Stimulated activated CD8-positive, alpha-beta memory T cell treated with anti-CD3 and anti-CD28 coated beads, Interleukin-15, amount 100 ng/mL, for 4 hours (primary cell): ENCODE measurements at places on chromosomes 3 and 15.

GRCh38 chr3:73765878-73766545 lies 141.3 kb upstream of the PDZRN3 start:
- no peak for DNase-seq

DNA sequence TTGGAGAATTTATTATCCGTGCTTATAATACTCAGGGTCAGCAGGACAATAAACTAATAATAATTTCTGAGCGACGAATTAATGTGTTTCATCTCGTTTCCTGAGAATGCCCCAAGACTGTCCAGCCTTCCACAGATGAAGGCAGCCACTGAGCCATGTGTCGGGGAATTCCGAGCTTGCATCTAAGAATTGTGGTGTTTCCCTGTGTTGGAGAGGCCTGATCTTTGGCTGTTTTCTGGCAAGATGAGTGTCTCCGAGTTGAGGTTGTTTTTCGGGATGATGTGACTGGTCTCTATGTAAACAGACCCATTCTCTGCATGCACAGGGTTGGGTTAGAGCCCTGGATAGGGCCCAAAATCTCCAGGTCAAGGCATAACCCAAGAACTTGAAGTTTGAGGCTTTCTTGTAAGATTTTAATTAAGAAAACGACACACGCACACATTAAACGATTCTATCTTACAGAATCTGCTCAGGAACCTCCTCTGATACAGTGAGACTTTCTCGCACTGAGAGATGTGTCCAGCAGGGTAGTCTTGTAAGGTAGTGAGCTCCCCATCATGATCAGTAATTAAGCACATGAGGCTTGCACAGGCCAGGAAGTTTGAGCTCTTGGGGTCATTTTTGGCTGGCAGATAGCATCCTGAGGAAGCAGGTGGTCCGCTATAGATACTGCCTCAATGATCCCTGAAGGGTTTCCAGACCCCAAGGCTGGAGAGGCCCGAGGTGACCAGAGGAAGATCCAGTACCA lies 14.4 kb downstream of the FGD5 start:
- DNase-seq, result no peak

GRCh38 chr15:72368325-72368724 lies 7.5 kb downstream of the HEXA start:
- no peak for DNase-seq

DNA sequence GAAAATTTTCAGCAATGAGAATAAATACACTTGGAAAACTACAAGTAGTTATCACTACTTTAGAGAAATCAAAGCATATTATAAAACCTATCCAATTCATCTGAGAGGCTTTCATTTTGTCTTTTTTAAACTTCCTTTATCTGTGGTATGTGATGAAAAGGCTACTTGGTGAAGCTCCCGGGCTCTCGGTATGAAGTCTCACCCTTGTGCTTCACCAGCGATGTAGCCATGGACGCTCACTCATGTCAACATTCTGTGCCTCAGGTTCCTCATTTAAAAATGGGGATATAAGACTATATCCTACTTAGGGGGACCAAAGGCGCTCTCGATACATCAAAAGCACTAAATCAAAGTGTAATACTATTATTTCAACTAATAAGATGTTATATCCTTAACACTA lies 14.9 kb downstream of the SATB1 start:
- no peak for DNase-seq

DNA sequence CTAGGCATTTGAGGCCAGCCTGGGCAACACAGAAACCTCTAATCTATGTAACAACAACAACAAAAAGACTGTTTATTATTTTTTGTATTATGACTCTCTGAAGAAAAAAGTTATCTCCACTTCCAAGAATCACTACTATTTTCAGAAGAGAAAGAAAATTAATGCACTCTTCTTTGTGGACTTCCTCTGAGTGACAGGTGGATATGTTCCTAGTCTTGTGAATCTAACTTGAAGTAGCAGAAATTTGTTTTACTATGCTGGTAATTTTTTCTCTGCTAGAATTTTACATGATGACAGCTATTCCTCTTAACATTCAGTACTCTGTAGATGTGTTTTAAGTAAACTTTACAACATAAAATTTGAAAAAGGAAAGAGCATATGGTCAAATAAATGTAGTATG lies 16.7 kb downstream of the DYNC1LI1 start:
- no peak for DNase-seq

GRCh38 chr3:43523454-43524053 lies 98.3 kb downstream of the ANO10 start:
- DNase-seq, result no peak

DNA sequence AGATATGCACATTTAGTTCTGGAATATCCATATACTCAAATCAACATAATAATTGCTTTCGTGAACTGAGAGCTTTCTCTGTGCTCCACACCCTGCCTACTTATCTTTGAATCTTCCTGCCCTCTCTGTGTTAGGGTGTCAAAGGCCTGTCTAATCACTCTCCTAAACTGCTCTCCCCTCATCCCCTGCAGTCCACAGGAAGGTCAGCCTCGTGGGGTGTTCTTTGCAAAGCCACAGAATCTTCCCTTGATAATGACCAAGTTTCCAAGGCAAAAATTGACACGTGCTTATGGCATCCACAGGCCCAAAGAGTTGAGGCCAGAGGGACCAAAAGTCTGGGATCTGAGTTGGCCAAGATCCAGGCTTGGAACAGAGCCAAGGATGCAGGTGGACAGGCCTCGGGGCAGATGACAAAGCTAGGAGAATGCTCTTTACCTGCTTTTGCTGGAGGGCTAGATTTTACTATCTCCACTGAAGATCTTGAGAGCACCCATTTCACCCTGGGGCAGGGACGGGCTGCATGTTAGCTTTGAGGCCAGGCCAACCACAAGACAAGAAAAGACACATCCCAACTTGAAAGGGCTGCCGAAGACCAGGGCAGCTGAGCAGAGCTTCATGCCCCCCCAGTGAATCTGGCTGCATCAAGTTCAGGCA lies 20.4 kb downstream of the BHLHE40 start:
- no peak for DNase-seq

- DNase-seq, result no peak
These were observed 26.0 kb downstream of the DCBLD2 start for GRCh38 chr3:98875535-98875934.

DNA sequence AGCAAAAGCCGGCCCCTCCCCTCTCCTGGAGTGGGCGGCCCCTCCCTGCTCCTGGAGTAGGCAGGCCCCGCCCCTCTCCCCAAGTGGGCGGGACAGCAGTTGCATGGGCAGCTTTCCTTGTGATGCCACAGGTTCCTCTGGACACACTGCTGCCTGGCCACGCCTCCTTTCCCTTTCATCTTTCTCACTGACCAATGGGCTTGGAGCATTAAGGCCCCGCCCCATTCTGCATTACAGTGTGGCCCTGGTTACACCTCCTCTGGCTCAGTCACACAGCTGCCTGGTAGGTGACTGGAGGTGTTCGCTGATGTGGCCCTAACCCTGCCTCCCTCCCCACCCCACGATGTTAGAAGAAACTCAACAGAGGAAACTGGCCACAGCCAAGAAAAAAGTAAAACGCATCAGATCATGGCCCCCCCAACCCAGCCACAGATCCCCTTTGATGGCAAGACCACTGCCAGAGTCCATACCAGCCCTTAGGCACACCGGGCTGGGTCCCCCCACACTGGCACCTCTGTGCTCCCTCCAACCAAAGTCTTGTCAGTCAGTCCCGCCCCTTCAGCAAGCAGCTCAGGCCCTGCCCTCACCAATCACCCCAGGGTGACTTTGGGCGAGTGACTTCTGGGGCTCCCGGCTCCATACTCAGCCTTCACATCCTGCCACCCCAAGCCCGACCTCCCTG lies 84.3 kb downstream of the ADAMTS7 start:
- no peak for DNase-seq

- peak; percentile 37 for DNase-seq
These were observed 89.4 kb downstream of the LINGO1 start for GRCh38 chr15:77543159-77543882.

DNA sequence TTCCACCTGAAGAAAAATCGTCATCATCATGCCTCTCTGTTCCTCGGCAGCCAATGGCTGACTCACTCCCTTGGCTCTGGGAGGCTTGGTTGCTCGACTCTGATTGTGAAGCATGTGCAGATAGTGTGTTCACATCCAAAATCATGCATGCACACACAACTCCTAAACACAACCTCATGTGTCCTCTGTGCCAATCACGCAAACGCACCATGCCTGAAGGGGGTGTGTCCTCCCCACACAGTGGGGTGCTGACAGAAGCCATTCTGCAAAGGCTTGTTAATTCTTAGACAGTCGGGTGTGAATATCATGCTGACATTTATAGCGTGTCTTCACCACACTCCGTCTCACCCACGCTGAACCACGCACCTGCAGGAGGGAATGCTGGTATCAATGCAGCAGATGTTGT lies 11.4 kb upstream of the CCDC174 start:
- DNase-seq, result no peak

- DNase-seq, result no peak
These were observed 150.2 kb downstream of the TP63 start for GRCh38 chr3:189781415-189781814.

DNA sequence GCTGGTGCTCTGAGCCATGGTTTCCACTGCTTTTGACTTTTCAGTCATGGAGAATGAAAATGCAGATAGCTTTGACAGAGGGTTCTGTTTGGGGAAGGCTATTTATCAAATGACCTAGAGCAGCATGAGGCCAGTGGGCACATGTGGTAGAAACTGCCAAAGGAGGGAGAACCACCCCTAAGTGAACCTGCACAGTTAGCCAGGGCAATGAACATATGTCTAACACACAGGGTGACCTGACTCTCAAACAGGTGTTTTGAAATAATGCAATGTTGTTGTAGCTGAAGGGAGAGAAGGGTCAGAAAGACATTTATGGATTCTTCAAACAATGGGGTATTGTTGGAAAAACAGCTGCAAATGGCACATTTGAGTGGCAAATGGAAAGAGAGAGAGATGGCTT lies 174.4 kb upstream of the FAM3D start:
- no peak for DNase-seq

- DNase-seq, result no peak
These were observed 60.3 kb upstream of the SMAD6 start for GRCh38 chr15:66641485-66642315.

DNA sequence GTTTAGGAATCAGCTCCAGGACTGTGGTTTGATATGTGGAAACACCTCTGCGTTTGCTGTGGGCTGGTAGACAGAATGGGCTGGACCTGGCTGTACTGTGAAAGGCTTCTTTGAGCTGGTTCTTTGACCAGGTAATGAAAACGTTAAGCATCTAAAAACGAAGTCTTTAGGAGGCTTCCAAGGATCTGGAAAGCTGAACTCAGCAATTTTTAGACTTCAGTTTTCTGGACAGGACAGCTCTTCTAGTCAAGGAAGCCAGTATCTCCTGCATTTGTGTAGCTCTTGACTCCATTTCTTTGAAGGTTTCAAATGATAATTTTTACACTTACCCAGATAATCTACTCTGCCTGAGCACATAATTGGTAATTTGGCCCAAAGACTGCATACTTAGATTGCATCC lies 25.5 kb downstream of the MAP2K1 start:
- no peak for DNase-seq

- DNase-seq, result no peak
These were observed 414.2 kb downstream of the AGBL1 start for GRCh38 chr15:86493884-86494283.

- DNase-seq, result no peak
These were observed 741.0 kb downstream of the MCTP2 start for GRCh38 chr15:94972314-94972713.

- DNase-seq, result no peak
These were observed 12.0 kb upstream of the PPP1R2 start for GRCh38 chr3:195555110-195555509.

- DNase-seq, result no peak
These were observed 33.5 kb upstream of the PTPN23 start for GRCh38 chr3:47347217-47347801.

- DNase-seq, result no peak
These were observed 222.3 kb upstream of the THBS1 start for GRCh38 chr15:39358441-39359041.

DNA sequence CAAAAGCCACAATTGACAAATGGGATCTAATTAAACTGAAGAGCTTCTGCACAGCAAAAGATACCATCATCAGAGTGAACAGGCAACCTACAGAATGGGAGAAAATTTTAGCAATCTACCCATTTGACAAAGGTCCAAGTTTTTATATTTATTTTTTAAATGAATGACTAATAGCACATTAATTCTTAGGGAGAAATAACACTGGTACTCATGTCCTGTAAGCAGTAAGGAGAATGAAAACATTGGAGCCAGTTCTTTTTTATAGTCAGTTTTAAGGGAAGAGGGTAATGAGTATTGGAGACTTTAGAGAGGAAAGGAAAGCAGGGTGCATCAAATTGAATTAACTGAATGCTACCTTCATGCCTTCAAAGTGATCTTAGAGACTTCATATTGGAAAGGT lies 404.7 kb upstream of the TGFBR2 start:
- no peak for DNase-seq

DNA sequence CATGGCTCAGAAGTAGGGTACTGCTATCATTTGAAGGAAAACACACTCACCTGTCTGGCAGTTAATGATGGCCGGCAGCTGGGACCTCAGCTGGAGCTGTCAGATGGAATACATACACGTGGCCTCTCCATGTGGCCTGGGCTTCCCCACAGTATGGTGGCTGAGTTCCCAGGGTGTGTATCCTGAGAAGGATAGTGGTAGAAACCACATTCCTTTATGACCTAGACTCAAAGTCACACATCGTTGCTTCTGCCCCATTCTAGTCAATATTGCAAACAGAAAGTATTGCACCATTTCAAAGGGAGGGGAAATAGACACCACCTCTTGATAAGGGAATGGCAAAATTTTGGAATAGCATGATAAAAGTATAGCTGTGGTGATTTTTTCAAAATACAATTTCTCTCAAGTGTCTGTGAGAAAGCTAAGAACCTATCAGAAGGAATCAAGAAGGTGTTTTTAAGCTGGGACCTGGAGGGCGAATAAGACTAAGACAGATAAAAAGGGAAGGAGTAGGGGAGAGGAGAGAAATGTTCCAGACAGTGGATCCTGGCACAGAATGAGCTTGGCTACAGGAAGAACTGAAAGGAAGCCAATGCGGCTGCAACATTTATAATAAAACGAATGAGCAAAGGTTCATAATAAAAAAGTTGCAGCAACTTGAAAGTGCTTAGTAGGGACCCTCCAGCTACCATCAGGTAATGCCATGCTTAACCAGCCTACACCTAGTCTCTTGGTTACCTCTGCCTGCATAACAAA lies 40.1 kb upstream of the GALNT15 start:
- DNase-seq, result no peak

DNA sequence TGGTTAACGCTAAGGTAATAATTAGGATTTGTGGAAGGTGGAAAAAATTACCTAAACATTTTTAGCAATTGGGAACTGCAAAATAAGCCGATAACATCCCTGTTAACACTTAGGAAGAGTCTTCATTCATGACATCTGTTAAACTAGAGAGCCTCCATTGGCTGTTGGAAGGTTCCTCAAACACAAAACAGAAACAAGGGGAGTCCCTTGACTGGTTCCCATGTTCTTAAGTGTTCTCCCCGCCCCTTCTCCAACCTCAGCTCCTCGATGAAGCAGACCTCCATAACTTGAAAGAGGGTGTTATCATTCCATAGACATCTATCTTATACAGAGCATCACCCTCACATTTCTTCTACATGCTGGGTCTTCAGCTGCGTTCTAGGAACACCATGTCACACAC lies 2.5 kb downstream of the SLC22A13 start:
- DNase-seq, result no peak

GRCh38 chr3:37992271-37993066 lies 1.9 kb downstream of the VILL start:
- no peak for DNase-seq

GRCh38 chr3:15345608-15346137 lies 13.3 kb upstream of the SH3BP5 start:
- no peak for DNase-seq
